ENCODE measurements at places on chromosomes 1 and 21.

GRCh38 chr1:171220081-171220420, 28.2 kb upstream of the FMO1 start:
- DNase-seq: no peak

GRCh38 chr1:117260761-117261423, 50.2 kb upstream of the VTCN1 start:
- no peak for DNase-seq

- DNase-seq: no peak
Measured at GRCh38 chr1:86942743-86943142, 28.3 kb downstream of the HS2ST1 start.

- DNase-seq: no peak
Measured at GRCh38 chr1:23796466-23797271, 3.9 kb downstream of the GALE start.

DNA sequence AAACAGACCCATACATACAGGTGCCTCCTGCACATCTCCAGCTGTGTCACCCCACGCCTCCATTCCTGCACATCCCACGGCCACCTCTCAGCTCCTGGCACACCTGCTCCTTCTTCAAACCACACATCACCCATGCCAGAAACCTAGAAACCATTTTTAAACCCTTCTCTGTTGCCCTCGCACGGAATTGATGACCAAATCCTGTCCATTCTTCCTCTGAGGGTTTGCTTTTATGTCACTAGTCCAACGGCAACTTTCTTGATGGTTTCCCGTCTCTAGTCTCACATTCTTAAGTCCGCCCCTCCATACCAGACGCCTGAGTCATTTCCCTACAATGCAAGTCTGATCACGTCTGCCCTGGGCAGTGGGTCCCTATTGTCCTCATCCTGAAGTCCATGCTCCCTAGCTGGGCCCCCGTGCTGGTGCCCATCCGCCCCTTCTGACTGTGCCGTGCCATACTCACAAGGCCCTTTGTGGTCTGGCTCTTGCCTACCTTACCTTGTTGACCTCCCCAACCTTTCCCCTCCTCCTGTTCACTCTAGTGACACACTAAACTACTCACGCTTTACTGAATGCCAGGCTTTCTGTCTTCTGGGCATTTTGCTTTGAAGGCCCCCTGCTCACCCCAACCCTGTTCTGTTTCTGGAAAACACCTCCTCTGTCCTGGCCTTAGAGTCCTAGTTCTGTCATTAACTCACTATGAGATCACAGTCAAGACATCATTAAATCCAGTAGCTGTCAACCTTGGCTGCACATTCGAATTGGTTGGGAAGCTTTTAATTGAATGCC, 17.6 kb downstream of the SLC2A1 start:
- no peak for DNase-seq

GRCh38 chr1:58664881-58665280, 35.0 kb downstream of the MYSM1 start:
- DNase-seq: no peak

DNA sequence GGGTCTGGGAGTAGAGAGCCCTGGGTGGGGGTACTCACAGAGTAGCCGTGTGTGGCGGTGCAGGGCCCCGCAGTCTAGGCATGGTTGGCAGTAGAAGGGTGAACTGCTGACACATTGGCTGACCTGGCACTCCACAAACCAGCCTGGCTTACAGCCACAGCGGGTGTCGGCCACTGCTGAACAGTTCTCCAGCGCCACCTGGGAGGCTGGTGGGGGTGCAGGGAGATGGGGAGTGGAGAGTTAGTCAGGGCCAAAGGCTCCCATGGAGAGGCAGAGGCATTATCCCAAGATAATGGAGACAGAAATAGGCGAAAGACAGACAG, 1.5 kb downstream of the TNFRSF25 start:
- DNase-seq: no peak

DNA sequence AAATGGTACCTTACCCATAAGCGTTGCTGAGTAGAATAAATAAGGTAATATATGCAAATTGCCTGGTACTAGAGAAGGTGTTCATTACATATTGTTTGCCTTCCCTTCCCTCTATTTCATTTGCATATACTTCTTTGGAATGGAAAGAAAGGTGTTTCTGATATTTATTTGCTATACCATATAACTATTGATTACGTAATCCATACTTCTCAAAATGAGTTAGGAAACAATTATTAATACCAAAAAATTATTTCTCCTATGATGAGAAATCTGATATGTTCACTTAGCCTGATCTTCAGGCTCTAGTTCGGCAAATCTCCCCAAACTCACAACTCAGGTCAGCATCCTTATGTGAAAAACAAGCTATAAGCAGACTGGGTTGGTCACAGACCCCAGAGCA, 119.3 kb downstream of the DAB1 start:
- DNase-seq: no peak

- DNase-seq: no peak
Measured at GRCh38 chr21:35945089-35945671, 115.1 kb downstream of the SETD4 start.

DNA sequence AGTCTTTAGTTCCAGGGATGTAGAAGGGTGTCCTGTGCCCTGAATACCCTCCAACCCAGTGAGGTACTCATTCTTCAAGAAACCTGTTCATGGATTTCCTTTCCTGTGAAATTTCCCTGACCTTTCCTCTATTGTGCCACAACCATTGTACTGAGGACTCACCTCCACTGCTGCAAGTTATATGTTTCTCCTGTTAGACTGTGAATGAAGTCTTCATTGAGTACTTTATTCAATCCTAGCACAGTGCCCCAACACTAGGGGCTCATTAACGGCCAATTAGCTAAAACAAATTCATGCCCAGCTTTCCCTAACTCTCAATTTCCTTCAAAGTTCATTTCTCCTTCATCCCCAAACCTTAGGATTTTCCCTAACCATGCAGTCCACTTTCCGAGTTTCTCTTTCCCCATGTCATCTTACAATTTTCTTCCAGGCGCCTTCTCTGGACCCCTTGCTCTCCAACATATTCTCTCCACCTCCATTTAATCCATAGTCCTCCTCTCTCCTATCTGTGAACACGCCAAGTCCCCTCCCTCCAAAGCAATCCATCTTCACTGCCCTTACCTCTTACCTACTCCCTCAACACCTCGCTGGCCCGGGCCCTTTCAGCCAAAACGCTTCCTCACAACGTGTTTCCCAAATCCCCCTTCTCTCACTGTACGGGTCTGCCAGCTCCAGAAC, 1.3 kb downstream of the TRIM33 start:
- DNase-seq: no peak

GRCh38 chr1:230105754-230106625, 39.0 kb downstream of the GALNT2 start:
- DNase-seq: no peak
